ENCODE measurements at places on chromosomes 6 and 20. TPM values are rescaled to one million over a fixed set of nuclear protein-coding genes. Genes with fewer than 3 reads are reported as not detected.

MYB gene
- 0.12 TPM for total RNA-seq

TNFAIP3 gene
- 6.7 TPM for total RNA-seq

FOXQ1 gene
- total RNA-seq = not detected

CASS4 gene
- 0.77 TPM for total RNA-seq

OR2J3 gene
- not detected for total RNA-seq

EFCAB8 gene
- total RNA-seq = not detected

BPIFB1 gene
- total RNA-seq = not detected

AKIRIN2 gene
- total RNA-seq = 23.5 TPM

TP53TG5 gene
- not detected for total RNA-seq

BEND3 gene
- 2.2 TPM for total RNA-seq

CD93 gene
- total RNA-seq = 1.00 TPM

C20orf204 gene
- 1.2 TPM for total RNA-seq

MUC22 gene
- total RNA-seq = not detected

NMBR gene
- 0.11 TPM for total RNA-seq

Data from uterine smooth muscle cell (primary cell).